Tibial nerve (tissue), 4 donors: ENCODE measurements at places on chromosomes 12 and 14.

DNA sequence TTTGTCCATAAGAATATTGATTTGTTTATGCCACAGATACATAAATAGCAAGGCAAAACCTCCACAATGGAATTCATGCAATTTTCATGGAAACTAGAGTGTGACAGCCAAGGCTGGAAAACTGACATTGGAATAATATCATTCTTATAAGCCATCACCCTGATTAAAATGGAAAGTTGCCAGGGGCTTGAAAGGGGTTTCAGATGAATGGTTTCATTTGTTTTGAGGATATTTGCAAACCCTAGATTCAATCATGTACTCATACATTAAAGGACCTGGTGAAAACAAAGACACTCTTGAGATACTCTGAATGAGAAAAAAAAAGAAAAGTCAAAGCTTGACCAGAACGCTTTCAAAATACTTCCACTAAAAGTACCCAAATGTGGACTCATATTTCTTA, 205.7 kb downstream of the DIO2 start:
- no peak overlapping the region for H3K27ac ChIP-seq
- no peak overlapping the region for H3K4me3 ChIP-seq
- H3K36me3 ChIP-seq: no peaks in the 10 kb centered on the region
- H3K27me3 ChIP-seq: no peaks in the 10 kb centered on the region
- H3K4me1 ChIP-seq: no peaks in the 10 kb centered on the region

DNA sequence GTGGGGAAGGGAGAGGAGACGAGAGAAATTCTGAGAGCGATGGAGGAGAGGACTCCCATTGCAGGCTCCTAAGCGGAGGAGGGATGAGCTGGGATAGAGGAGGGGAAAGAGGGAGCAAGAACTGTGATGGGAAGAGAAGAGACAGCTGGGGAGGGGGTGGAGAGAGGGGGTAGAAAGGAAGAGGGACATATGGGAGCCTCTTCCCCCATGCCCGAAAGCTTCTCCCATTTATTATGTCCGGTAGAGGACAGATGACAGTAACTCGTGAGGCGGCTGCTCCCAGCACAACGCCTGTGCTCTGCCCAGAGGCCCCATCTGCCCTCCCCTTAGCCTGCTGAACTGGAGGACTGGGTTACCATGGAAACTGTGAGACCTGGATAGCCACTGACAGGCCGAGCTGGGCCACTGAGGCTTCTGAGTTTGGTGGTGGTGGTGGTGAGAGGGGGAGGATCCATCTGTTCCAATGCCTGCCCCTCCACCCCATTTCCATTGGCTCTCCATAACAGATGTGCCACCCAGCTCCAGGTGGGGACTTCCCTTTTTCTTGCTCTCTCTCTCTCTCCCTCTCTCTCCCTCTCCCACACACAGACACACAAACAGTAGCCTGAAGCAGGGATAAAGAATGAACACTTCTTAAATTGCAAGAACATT, 8.3 kb downstream of the CPNE6 start:
- H3K27ac ChIP-seq: no peak overlapping the region
- peaks cover 44% of the 10 kb centered on the region for H3K27me3 ChIP-seq
- DNase-seq: no peak
- H3K4me1 ChIP-seq: no peaks in the 10 kb centered on the region

DNA sequence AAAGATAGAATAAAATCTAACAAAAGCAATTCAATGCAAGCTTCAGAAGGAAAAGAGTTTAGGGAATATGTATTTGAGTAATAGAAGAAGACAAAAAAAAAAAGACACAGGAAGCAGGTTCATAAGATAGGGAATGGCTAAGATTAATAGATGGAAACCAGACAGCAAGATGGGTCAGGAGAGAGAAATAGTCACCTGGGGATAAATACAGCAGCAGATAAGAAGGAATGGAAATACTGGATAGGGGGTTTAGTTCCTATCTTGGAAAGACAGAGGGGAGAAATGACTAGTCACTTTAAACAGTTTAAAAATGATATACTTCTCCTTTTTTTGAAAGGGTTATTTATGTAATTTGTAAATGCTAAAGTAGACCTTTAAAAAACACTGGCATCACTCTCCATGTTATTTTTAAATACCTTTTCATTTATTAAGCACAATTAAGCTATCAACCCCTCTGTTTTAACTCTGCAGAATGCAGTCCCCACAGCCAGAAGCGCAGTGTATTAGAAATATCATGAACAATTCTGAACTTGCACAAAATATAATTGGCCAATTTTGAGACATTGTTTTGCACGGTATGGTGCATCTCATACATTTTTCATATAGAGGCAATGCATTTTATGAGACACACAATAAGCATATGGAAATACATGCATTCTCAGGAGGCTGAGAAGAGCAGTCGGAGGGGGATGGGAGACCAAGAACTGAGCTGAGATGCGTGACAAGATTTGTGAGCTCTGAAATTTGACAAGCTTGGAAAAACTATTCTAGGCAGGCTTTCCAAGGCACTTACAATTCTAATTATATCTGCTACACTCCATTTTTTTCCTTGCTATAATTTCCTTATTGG, 303.4 kb upstream of the PRICKLE1 start:
- no peaks in the 10 kb centered on the region for H3K27me3 ChIP-seq
- H3K4me3 ChIP-seq: no peak overlapping the region
- H3K36me3 ChIP-seq: no peaks in the 10 kb centered on the region
- no peaks in the 10 kb centered on the region for H3K4me1 ChIP-seq

DNA sequence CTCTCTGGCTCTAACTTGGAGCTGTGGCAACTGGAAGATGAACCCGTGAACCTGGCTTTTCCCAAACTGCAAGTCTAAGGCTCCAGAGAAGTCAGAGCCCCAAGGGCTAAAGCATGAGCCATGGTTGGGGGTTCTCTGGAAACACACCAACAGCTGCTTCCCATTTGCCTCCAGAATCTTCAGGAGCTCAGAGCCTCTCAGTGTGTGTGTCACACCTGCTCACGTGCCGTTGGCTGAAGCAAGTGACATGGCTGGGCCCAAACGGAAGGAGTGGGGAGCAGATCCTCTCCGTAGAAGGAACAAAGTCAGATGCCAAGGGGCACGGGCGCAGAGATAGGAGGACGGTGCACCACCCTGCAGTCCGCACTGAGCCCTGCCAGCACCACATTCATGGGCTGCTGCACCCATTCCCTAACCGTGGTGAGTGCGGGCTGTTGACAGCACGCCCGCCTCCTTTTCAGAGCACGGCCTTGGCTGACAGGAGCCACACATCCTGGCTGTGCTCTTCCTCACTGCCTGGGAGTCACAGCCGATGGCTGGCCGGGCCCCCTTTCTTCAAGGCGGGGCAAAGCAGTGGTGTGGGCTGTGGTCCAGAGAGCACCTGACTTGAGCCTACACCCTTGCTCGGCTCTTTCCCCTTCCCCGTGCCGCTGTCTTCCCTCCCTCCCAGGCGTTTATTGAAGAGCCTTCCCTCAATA, 16.6 kb upstream of the TRAF3 start:
- no peak overlapping the region for H3K27ac ChIP-seq
- DNase-seq: no peak
- H3K36me3 ChIP-seq: no peaks in the 10 kb centered on the region
- H3K4me1 ChIP-seq: no peaks in the 10 kb centered on the region

DNA sequence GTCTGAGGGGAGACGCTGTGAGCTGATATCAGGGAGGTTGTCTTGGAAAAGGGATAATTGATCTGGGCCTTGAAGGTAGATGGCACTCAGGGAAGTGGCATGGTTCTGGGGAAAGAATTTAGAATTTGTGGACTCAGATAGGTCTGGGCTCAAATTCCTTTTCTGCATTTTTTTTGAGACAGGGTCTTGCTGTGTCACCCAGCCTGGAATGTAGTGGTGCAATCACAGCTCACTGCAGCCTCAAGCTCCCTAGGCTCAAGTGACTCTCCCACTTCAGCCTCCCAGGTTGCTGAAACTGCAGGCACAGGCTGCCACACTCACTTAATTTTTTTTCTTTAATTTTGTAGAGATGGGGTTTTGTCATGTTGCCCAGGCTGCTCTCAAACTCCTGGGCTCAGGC, 98.1 kb upstream of the NCOR2 start:
- H3K4me3 ChIP-seq: no peak overlapping the region
- DNase-seq: no peak
- no peak overlapping the region for H3K27ac ChIP-seq
- no peaks in the 10 kb centered on the region for H3K36me3 ChIP-seq
